ENCODE measurements at places on chromosomes 3 and 15.
A peak's percentile ranks its signal among the peaks of the same experiment; 100 is the strongest.

DNA sequence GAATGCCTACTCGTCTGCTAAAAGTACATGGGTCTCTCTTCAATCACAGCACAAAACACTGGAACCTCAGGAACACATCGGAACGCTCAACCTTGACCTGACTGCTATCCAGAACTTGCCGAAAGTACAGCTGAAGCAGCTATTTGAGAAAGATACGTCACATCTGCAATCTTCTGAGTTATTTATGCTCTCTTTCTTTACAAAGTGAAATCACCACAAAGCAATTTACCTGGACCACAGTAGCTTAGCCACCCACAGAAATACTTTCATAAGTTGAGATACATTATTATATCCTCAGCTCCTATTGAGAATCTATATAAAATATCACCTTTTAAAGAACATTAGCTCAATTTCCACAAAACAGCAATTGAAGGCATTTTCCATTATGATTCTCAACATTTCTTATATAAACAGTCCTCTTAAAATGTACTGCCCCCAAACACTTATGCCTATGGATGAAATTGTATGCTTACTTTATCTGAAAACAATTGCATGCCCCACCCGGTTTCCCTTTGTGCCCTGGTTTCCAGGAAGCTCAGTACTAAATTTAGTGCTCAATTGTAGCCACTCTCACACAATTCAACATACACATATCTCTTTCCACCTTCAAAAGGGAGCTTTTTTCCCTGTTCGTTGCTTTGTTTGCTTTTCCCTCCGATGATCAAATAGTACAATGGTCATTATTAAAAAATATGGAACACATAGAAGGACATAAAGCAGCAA, 31.8 kb downstream of the HEG1 start:
- no peak for DNase-seq

DNA sequence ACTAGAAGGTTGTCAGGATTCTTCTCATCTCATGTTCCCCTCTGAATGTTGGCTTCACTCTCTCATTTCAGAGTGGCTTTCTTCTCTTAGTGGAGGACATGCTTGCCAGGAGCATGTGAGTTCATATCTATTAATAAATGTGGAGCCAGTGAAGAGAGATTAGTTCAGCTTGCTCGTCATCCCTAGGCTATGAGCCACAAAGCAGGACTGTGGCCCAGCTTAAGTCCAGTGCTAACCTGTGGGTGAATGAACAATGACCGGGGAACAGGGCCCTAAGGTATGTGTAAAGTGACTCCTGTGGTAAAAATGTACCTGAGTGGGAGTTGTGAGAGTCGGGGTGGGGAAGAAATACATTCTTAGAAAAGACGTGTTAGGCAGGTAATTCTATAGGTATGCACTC, 96.9 kb upstream of the TBL1XR1 start:
- DNase-seq, result peak; percentile 33

DNA sequence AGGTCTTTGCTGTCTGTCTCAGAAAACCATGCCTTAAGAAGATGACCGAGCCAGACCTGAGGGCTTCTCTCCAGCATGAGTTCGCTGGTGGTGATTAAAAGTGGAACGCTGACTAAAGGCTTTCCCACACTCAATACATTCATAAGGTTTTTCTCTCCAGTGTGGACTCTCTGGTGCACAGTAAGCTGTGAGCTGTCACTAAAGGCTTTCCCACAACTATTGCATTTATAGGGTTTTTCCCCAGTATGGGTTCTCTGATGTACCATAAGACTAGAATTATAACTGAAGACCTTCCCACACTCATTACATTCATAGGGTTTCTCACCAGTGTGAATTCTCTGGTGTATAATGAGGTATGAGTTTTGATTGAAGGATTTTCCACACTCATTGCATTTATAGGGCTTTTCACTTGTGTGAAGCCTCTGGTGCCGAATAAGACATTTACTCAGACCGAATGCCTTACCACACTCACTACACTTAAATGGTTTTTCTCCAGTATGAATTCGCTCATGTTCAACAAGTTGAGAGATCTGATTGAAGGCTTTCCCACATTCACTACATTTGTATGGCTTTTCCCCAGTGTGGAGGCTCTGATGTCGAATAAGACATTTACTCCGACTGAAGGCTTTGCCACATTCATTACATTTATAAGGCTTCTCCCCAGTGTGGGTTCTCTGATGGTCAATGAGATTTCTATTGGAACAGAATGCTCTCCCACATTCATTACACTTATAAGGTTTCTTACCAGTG, 21.9 kb upstream of the ZNF445 start:
- no peak for DNase-seq

GRCh38 chr3:87191175-87191574, 35.9 kb upstream of the CHMP2B start:
- no peak for DNase-seq

GRCh38 chr3:127289706-127290575, 2.1 kb upstream of the PRR20G start:
- DNase-seq, result peak; percentile 2

- no peak for DNase-seq
Measured at GRCh38 chr3:65481085-65481484, 557.6 kb downstream of the MAGI1 start.
